ENCODE measurements at places on chromosomes 5 and 9.

DNA sequence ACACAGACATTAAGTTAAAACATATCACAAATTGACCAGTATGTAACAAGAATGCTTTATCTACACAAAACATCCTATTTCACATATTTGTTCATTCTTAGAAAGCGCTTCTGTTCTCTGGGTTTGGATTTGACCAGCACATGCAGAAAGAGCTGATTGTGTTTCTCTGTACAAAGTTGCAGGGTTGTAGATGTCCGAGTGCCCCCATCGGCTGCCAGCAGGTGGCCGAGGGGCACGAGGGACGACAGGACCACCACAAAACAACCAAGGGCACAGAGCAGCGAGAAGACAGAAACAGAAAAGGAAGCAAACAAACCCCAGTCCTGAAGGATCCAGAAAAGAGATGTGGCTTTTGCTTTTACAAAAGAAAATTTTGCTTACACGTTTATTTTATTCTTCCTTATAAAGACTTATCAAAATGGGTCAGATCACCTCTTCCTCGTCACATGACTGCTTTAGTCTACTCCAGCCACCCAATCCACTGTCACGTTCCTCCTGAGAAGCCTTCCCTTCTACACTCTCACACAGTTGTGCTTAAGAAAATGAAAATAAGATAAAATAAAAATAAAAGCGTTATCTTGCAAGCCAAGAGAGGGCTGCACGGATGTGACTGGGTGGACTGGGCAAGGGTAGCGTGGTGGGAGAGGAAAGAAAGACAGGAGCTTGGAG is 9.5 kb downstream of the OTP start:
- no peak for DNase-seq

- no peak for DNase-seq
Observed at GRCh38 chr9:28847331-28847730, 1274.0 kb upstream of the C9orf72 start.

GRCh38 chr5:139650031-139650688 is 2.0 kb downstream of the CXXC5 start:
- no peak for DNase-seq

GRCh38 chr9:117412006-117412715 is 2.7 kb downstream of the ASTN2 start:
- no peak for DNase-seq

- no peak for DNase-seq
Observed at GRCh38 chr9:86529496-86530275, 175.5 kb upstream of the TUT7 start.

GRCh38 chr5:128765448-128766061 is 199.7 kb upstream of the SLC27A6 start:
- no peak for DNase-seq

DNA sequence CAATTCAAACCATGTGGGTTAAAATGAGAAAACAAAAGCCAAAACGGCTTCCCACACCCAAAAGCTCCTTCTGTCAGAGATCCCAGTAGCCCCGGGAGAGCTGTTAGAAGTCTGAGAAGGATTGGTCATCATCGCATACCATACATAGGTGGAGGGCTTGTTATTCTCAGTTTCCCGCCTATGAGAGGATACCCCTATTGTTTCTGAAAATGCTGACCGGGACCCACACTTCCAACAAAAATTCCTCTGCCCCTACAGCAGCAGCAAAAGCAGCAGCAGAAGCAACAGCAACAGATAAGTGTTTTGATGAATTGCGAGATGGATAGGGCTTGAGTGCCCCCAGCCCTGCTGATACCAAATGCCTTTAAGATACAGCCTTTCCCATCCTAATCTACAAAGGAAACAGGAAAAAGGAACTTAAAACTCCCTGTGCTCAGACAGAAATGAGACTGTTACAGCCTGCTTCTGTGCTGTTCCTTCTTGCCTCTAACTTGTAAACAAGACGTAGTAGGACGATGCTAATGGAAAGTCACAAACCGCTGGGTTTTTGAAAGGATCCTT is at the start of gene TEK:
Gene TEK, plus strand, starts transcription at position 245 of the 561 bp plus-strand sequence. CDS start 366 bp downstream, outside the sequence.
- no peak for DNase-seq

GRCh38 chr9:83544002-83544698 is 5.9 kb upstream of the FRMD3 start:
- DNase-seq, result no peak

- no peak for DNase-seq
Observed at GRCh38 chr9:113484258-113484730, 20.8 kb downstream of the RGS3 start.

DNA sequence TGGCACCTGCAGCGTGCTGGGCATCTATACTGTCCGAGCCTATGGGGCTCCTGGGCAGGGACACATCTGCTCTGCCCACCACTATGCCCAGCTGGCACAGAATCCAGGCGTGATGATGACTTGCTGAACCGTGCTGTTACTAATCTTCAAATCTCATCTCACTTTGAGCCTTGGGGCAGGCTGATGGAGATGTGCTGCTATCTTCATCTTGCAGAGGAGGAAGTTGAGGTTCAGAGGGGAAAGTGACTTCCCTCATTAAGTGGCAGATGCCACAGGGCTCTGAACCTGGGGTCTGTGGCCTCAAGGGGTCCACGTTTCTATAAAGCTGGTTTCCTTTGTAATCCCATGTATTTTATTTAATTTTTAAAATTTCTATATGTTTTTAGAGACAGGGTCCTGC is 4.7 kb downstream of the SLC2A6 start:
- no peak for DNase-seq

DNA sequence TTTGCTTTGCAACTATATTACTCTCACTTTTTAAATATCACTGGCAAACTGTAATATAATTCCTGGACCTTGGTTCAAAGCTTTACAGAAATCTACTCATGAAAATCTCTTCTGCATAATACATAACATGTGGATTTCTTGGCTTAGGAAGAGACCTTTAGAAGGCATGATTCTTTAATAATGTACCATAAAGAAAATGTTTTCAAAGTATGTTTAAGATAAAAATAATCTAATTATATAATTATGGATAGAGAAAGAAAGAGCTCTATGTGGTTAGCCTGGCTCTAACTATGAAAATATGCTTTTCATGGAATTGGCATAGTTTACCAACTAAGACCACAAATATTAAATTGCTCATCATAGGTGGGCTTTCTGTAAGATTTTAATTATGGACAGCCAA is 817.8 kb downstream of the TLE1 start:
- no peak for DNase-seq

DNA sequence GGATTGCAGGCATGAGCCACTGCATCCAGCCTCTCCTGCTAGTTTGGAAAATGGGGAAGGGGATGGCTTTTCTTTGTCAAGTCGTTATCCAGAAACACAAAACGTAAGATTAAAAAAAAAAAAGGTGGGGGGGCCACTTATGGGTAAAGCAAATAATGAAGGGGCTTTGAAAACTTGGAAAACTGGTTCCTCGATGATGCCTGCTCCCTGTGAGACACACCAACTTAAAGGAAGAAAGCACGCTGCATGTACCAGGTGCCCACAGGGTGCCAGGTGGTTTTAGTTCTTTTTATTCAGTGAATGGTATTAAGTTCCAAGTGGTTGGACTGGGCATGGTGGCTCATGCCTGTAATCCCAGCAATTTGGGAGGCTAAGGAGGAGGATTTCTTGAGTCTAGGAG is 170.1 kb downstream of the GOLPH3 start:
- DNase-seq, result no peak

GRCh38 chr9:128723866-128724743 is at the start of gene ZDHHC12:
TSS of gene ZDHHC12 (minus strand) at chr9:128724127. CDS start at chr9:128724093, 34 bp downstream.
- DNase-seq, result peak; percentile 100

- no peak for DNase-seq
Observed at GRCh38 chr5:73686912-73687311, 60.9 kb downstream of the ARHGEF28 start.

DNA sequence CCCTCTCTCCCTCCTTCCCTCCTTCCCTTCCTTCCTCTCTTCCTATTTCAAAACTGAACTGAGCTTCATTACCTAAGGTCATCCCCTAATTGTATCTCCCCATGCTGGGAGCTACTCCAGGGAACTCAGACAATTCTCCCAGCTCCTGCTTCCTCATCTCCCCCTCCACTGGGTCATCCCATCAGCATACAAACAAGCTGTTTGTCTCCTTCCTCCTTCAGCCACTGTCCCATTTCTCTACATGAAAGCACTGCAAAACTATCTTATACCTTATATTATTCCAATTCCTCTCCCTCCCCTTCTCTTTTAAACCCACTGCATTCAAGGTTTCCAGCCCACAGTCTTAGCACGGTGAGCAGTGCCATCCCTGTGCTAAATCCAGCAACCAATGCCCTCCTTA is 262.4 kb downstream of the AGTPBP1 start:
- no peak for DNase-seq

DNA sequence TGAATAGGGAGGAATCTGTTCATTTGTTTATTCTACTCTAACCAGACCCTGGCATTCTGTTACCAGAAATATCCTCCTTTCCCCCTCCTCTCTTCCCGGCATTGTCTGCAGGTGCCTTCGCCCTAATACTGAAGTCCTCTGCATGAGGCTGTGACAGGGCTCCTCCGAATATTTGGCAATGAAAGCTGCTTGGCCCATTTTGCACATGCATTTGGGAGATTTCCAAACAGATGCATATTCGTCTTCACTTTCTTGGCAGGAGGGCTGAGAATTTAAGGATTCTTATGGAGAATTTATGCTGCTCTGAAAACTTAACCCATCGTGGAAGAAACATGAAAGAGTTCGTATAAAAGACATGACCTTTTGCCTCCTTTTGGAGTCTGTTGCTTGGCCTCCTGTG is 484.0 kb downstream of the ZNF608 start:
- no peak for DNase-seq

GRCh38 chr5:150155258-150156026 is at the start of gene PDGFRB:
TSS of gene PDGFRB (minus strand) at chr5:150155845. CDS start at chr5:150137047, 18,798 bp downstream.
- peak; percentile 6 for DNase-seq

DNA sequence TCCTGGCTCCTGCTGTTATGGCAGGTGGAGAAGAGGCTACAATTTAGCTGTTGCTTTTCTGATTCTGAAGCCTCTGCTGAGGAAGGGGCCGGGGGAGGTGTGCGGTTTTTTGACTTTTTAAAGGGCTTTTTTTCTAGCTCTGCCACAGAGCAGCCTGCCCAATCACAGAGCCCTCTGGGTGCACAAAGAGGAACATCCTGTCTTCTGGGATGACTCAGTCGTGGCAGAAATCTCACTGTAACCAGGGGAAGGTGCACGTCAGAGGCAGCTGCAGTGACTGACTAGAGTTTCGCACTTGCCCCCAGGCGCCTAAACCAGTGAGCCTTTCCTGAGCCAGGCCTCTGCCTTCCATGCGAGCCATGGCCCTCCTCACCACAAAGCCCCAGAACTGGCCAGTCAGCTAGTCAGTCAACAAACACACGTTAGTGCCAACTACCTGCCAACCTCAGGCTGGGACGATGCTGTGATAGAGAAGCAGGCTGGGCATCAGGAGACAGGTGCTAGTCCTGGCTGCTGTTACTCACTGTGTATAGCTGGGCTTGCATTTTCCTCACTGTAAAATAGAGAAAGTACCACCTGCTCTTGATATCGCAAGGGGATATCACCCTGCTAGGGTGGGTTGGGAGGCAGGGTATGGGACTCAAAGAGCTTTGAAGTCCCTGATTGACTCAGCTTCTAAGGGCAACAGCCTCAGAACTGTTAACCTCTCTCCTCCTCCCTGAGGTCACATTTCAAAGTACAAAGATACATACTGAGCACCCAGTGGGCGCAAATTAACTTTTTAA is 2.2 kb downstream of the AKNA start:
- DNase-seq, result peak; percentile 94

GRCh38 chr5:4114452-4114851 is 518.8 kb downstream of the IRX1 start:
- no peak for DNase-seq

DNA sequence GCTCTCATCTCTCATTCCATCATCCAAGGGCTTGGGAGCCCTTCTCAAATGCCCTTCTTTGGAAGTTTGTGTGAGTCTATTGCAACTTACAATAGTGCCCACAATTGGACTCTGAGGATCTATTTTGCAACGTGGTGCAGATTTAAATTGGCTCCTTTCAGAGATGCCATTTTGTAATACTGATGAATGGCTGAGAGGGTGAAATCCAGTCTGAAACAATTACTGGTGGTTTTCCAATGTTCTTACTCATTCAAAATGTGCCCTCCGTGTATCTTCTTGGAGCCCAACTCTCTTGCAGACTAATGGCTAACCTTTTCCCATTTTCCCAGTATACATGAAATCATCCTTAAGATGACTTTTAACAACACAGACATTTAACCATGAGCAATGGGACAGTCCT is 6.1 kb downstream of the ZNF462 start:
- DNase-seq, result no peak

DNA sequence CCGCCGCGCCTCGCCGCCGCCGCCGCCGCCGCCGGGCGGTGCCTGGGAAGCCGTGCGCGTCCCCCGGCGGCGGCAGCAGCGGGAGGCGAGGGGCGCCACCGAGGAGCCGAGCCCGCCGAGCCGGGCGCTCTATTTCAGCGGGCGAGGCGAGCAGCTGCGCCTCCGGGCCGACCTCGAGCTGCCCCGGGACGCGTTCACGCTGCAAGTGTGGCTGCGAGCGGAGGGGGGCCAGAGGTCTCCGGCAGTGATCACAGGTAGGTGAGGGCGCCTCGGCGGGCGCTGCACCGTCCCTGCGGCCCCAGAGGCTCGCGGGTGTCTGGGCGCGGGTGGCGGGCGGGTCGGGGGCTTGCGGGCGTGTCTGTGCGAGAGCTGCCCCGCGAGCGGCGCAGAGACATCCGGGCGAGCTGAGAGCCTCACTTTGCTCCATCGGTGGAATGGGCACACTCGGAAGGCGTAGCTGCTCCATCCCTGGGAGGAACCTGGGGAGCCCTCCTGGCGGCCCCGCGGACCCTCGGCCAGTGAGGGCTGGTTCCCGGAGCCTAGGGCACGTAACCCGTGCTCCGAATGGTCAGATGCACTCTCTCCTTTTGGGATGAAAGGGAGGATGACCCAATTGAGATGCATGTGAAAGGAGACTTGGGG is 864 bp downstream of the PAPPA start:
- DNase-seq, result no peak

GRCh38 chr5:133041910-133042309 is 9.9 kb upstream of the HSPA4 start:
- DNase-seq, result no peak

GRCh38 chr5:128966375-128966774 is 1.1 kb downstream of the SLC27A6 start:
- DNase-seq, result no peak

DNA sequence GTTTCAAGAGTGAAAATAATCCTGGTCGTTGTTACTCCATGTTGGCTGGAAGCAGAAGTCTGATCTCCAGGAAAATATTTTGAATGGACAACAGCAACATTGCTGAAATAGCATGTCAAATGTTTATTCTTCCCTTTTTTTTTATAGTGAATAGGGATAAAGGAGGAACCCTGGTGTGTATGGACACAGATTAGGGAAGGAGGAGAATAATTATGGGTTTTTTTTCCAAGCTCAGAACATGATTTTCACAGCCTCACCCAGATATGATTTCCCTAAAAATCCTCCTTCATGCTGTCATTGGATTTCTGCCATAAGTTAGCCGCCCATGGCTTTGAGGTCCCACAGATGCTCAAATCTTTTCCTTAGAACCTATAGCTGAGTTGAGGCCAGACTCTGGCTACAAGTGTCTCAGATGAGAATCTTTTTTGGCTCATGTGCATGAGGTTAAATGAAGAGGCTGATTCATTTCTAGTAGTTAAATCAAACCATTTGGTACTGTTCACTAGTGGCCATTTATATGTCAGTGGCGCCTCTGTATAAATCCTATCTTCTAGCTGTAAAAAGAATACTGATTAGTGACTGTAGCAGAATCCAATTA is 65.5 kb upstream of the LIFR start:
- DNase-seq, result no peak
